ENCODE measurements at places on chromosomes 5 and 9.

DNA sequence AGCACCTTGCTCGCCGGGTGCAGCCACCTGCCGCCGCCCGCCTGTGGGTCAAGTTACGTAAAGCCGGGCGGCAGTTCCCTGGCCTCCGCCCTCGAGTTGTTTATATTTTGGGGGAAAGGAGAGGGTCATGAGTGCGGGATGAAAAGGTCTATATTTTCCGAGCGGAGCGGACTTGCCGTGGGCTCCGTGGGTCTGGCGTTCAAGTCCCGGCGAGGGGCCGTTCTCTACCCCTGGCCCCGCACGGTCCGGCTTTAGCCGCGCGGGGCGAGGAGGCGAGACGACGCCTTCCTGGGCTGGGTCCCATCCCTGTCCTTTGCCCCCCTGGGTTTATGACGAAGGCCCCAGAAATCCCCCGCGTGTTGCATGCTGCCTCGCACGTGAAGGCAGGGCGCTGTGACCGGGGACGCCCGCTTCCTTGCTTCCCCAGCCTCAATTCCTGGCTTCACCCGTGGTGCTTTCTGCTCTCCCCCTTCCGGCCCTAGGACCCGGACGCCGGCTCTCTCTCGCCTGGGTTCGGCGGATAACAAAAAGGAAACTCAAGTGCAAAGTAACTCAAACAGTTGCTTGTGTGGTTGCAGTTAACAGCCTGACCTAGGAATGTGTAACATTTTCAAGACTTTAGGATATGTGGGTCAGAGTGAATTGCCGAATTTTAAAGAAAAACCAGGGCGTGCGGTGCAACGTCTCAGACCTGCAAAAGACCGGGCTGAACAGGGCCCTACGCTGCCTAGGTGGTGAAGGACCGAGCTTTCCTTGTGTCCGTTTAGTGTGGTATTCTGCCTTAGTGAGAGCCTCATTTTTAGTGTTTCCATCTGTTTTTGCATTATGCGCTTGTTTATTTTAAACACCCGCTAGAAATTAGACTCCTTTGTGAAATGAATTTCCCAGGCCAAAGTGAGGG lies 810 bp downstream of the VPS13A start:
- peak; percentile 50 for DNase-seq

DNA sequence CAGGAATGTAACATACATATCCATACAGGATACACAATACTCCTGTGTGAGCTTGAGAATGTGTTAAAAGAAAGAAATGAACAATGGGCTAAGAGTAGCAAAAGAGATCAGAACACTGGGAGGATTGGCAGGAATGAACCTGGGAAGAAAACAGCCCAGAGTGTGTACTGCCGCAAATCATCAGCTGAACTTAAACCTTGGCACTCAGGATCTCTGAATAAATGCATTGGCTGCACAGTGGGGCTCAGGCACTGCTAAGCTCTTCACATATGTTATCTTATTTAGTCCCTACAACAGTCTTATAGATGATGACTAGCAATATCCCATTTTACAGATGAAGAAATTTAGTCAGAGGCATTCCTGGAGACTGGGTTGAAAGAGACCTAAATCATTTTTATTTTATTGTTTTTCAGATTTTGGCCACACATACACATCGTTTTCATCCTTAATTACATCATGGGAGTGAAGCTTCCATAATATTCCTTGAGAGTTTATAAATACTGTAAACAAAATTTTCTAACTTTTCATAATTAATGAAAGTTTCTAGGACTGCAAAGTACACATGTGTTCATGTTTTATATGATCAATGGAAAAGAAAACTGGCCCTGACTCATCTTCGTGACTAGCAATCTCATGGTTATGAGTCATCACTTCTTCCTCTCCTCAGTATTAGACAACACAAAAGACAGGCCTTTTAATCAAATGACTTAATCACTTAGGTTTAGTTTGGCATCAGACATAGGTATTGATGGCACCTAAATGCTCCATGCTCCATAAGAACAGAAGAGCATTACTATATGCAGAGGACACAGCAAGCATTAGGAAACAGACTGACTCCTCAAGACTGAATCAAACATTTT lies 59.2 kb downstream of the CDH18 start:
- DNase-seq, result no peak

DNA sequence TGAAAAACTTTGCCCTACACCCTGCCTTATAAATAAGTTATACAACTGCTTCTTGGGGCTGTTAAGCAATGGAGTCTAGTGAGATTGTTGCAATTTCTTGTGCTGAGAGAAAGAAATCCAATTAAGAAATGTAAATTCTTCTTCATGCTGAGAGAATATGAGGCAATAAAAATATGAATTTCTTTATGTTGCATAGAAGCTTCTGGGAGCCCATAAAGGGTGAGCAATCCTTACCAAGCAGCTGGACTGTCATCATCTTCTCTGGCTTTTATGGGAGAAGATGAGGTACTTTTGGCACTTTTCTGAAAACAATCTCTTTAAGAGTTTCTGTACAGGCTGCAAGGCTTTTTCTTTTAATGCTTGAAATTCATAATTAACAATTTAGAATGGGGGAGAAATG lies 204.3 kb downstream of the DMRTA1 start:
- DNase-seq, result no peak

GRCh38 chr9:116897201-116897600 lies 210.1 kb downstream of the TRIM32 start:
- no peak for DNase-seq

DNA sequence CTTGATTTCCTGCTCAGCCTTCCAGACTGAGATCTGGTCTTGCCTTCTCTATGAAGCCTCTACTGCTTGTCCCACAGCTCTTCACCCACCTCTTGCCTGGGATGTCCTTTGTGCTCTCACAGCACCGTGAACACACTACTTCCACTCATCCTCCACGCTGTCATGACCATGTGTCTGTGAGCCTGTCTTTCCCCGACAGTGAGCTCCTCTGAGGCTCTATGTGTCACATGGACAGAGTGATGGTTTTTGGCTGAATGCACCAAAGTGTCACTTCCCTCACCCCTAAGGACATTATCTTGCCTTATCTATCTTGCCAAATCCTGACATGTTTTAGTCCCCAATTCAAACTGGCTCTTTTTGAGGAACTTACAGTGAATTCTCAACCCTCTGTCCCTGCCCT lies 11.3 kb downstream of the PHYKPL start:
- no peak for DNase-seq

- DNase-seq, result no peak
Observed at GRCh38 chr9:82271106-82271561, 282.6 kb downstream of the SPATA31D1 start.

Measured in stimulated activated CD4-positive, alpha-beta T cell treated with anti-CD3 and anti-CD28 coated beads, TNF-alpha, amount 100 ng/mL, for 24 hours (primary cell).